MM.1S (cell line): ENCODE measurements at places on chromosomes 11 and 22.

- DNase-seq = no peak
- H3K4me1 ChIP-seq = no peaks in the 10 kb centered on the region
- no peaks in the 10 kb centered on the region for H3K36me3 ChIP-seq
- no peak overlapping the region for H3K4me3 ChIP-seq
- peaks cover 87% of the 10 kb centered on the region for H3K27me3 ChIP-seq
These were observed 55.9 kb upstream of the FGF3 start for GRCh38 chr11:69874984-69875624.

DNA sequence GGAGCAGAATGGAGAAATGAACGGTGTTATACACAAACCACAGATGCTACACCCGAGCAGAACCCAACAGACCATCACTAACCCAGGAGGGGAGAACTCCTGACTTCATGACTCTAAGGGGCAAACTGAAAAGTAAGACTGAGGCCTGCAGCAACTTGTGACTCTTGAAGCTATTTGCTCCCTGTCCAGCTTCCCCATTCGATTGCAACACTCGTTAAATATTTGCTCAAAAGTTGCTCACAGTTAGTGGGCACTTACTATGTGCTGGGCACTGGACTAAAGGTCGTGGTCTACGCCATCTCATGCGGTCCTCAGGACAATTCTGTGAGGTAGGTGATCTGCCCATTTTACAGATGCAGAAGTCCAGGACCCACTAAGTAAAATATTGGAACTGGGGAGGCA is 9.5 kb upstream of the ADA2 start:
- H3K4me3 ChIP-seq = no peak overlapping the region
- no peak for DNase-seq
- H3K27me3 ChIP-seq = no peaks in the 10 kb centered on the region
- H3K36me3 ChIP-seq = no peaks in the 10 kb centered on the region
- H3K4me1 ChIP-seq = no peaks in the 10 kb centered on the region

GRCh38 chr11:2217211-2218030 is 45.8 kb upstream of the TH start:
- no peaks in the 10 kb centered on the region for H3K36me3 ChIP-seq
- H3K4me1 ChIP-seq = no peaks in the 10 kb centered on the region
- peaks cover 87% of the 10 kb centered on the region for H3K27me3 ChIP-seq

- H3K4me3 ChIP-seq = no peak overlapping the region
- no peak overlapping the region for H3K27ac ChIP-seq
- H3K36me3 ChIP-seq = no peaks in the 10 kb centered on the region
- no peaks in the 10 kb centered on the region for H3K27me3 ChIP-seq
- no peak for DNase-seq
These were observed 28.2 kb upstream of the LIPT2 start for GRCh38 chr11:74521666-74522252.

- no peak overlapping the region for H3K27ac ChIP-seq
- H3K4me1 ChIP-seq = 0 out of 2 replicates have a peak, but pooled peaks cover 7% of the 10 kb centered on the region
- H3K4me3 ChIP-seq = no peak overlapping the region
- no peaks in the 10 kb centered on the region for H3K27me3 ChIP-seq
- DNase-seq = no peak
These were observed 29.9 kb downstream of the RPL3 start for GRCh38 chr22:39289533-39289932.

GRCh38 chr11:38456371-38456770 is 1858.3 kb upstream of the RAG2 start:
- H3K27me3 ChIP-seq = no peaks in the 10 kb centered on the region
- no peaks in the 10 kb centered on the region for H3K36me3 ChIP-seq
- H3K4me3 ChIP-seq = no peak overlapping the region
- no peak overlapping the region for H3K27ac ChIP-seq
- no peak for DNase-seq

DNA sequence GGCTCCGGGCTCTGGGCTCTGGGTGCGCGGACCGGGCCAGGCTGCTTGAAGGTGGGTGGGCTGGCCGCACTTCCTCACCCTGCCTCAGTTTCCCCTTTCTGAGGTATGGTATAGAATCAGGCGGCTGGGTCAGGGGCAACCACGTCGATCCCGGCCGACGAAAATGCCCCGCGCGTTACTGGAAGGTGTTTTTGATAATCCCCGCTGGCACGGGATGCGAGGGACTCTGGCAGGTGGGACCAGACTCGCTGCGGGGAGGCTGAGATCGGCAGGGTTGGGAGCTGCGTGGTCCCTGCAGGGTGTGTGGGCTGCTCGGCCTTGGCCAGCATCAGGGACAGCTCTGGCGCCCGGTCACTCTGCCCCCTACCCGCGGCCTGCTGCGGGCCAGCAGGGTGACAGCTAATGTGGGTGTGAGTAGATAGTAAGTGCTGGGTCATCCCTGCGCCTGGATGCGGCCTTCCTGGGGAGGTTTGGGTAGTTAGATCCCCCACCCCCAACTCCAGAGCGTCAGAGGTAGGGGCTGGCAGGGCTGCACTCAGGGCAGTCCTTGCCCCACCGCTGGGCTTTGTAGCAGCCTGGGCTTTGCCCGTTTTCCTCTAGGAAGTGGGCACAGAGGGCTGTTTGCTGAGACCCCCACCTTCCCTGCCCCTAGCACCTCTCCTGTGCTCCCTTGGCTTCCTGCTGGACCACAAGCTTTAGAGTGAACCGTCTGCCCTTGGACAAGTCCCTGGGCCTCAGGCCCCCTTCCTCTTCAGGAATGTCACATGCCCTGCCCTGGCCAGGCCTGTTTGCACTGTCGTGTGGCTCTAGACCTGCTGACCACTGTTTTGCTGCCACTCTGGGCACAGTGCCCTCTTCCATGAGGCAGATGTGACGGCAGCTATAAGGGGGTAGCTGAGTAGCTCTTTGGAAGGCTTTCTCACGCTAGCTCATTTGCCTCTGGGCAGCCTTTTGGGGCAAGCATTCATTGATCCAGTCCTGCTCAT is 579 bp downstream of the TANGO2 start:
- H3K27ac ChIP-seq = no peak overlapping the region
- H3K27me3 ChIP-seq = peaks cover 25% of the 10 kb centered on the region
- peak overlapping the region; percentile 100 for H3K4me3 ChIP-seq
- DNase-seq = peak; percentile 12
- H3K36me3 ChIP-seq = no peaks in the 10 kb centered on the region
- peaks cover 9% of the 10 kb centered on the region for H3K4me1 ChIP-seq

DNA sequence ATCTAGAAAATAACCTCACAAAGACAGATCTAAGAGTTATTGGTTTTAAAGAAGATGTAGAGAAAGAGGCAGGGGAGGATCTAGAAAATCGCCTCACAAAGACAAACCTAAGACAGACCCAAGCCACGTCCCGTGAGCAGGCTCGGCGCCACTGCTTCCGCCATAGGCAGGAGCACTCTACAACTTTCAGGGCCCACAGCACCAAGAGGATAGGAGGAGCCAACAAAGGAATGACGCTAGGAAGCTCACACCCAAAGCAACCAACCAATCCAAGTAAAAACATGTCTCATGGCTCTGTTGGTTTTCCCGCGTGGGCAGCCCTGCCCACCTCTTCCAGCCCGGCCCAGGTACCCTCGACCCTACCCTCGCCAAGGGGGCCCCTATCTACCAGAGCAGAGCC is 4167.4 kb upstream of the OR11H1 start:
- H3K27me3 ChIP-seq = no peaks in the 10 kb centered on the region
- no peak for DNase-seq
- H3K36me3 ChIP-seq = no peaks in the 10 kb centered on the region

GRCh38 chr22:32916025-32916424 is 114.5 kb downstream of the TIMP3 start:
- H3K4me1 ChIP-seq = no peaks in the 10 kb centered on the region
- no peak overlapping the region for H3K27ac ChIP-seq
- H3K27me3 ChIP-seq = no peaks in the 10 kb centered on the region
- DNase-seq = no peak
- H3K36me3 ChIP-seq = no peaks in the 10 kb centered on the region

GRCh38 chr11:64241491-64242374 is 838 bp downstream of the FKBP2 start:
- peaks cover 23% of the 10 kb centered on the region for H3K4me1 ChIP-seq
- peak overlapping the region; percentile 95; the same call in 1 of the 2 replicates for H3K27ac ChIP-seq
- DNase-seq = peak; percentile 97
- peak overlapping the region; percentile 94 for H3K4me3 ChIP-seq
- H3K27me3 ChIP-seq = no peaks in the 10 kb centered on the region
- no peaks in the 10 kb centered on the region for H3K36me3 ChIP-seq

DNA sequence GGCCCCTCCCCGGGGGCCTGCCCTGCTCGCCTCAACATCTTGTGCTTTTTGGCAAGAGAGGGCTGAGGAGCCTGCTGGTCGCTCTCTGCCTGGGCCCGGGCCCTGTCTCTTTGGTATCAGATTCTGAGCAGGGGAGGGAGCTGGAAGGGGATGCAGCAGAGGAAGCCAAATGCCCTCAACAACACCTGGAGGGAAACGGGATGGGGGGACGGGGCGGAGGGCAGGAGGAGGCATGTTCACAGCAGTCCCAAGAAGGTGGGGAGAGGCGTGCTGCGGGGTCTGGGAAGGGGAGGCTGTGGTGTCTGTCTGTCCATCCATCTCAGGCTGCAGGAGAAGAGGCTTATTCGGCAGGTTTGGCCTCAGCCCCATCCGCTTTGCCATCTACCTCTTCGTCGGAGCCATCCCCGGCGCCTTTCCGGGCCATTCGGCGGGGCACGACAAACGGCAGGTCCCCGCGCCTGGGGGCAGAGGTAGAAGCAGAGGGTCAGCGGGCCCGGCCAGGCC is 29.4 kb downstream of the APOL1 start:
- H3K4me1 ChIP-seq = 0 out of 2 replicates have a peak, but pooled peaks cover 2% of the 10 kb centered on the region
- no peak overlapping the region for H3K4me3 ChIP-seq
- no peaks in the 10 kb centered on the region for H3K27me3 ChIP-seq
- no peak overlapping the region for H3K27ac ChIP-seq
- no peak for DNase-seq

- peak overlapping the region; percentile 65 for H3K27ac ChIP-seq
- no peaks in the 10 kb centered on the region for H3K27me3 ChIP-seq
- no peaks in the 10 kb centered on the region for H3K36me3 ChIP-seq
- H3K4me3 ChIP-seq = peak overlapping the region; percentile 87
- peak; percentile 91 for DNase-seq
- peaks cover 7% of the 10 kb centered on the region; the same call in 1 of the 2 replicates for H3K4me1 ChIP-seq
These were observed 444 bp upstream of the TSKU start for GRCh38 chr11:76782531-76783293.

- no peaks in the 10 kb centered on the region for H3K36me3 ChIP-seq
- DNase-seq = no peak
- no peaks in the 10 kb centered on the region for H3K4me1 ChIP-seq
- H3K27ac ChIP-seq = no peak overlapping the region
These were observed 3.6 kb upstream of the RASL10A start for GRCh38 chr22:29319072-29319471.

- peaks cover 14% of the 10 kb centered on the region for H3K27me3 ChIP-seq
- H3K27ac ChIP-seq = no peak overlapping the region
- no peak for DNase-seq
- H3K4me1 ChIP-seq = peaks cover 6% of the 10 kb centered on the region
- H3K36me3 ChIP-seq = no peaks in the 10 kb centered on the region
- peak overlapping the region; percentile 91 for H3K4me3 ChIP-seq
These were observed 80.2 kb downstream of the PRR5L start for GRCh38 chr11:36376009-36376887.

DNA sequence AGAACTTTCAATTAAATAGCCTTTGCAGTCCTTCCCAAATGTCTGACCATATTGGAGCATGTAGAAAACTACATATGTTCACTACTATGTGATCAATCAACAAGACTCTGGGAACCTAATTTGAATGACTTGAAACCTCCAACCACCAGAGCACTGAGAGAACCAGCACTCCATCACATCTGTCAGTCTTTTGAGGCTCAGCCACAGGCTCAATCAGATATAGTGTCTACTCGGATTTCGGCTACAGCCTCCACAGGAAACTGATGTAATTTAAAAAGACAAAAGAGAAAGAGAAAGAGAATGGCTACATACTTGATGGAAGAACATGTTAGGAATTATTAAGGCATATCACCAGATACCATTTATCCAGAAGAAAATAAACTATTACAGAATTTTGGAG is 859.0 kb downstream of the FAM181B start:
- H3K4me3 ChIP-seq = 0 out of 2 replicates have a peak overlapping the region, but pooled peaks have one; percentile 8
- peaks cover 35% of the 10 kb centered on the region for H3K4me1 ChIP-seq
- DNase-seq = peak; percentile 74
- H3K27ac ChIP-seq = peak overlapping the region; percentile 64; the same call in 1 of the 2 replicates
- no peaks in the 10 kb centered on the region for H3K36me3 ChIP-seq
- no peaks in the 10 kb centered on the region for H3K27me3 ChIP-seq

DNA sequence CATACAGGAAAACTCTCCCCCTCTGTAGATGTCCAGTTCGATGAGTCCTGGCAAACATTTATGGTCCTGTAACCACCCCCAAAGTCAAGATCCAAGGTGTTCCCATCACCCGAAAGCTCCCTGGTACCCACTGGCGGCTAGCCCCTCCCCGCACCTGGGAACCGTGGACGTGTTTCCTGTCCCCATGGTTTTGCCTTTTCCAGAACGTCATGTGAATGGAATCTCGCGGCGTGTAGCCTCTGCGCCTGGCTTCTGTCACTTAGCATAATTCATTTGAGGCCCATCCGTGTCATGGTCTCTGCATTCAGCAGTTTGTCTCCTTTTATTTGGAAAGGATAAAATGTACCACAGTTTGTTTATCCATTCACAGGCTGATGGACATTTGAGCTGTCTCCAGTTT is 106.3 kb downstream of the KCNQ1 start:
- H3K27me3 ChIP-seq = no peaks in the 10 kb centered on the region
- no peak for DNase-seq
- no peaks in the 10 kb centered on the region for H3K36me3 ChIP-seq
- no peaks in the 10 kb centered on the region for H3K4me1 ChIP-seq

- no peaks in the 10 kb centered on the region for H3K36me3 ChIP-seq
- H3K27me3 ChIP-seq = no peaks in the 10 kb centered on the region
- peaks cover 10% of the 10 kb centered on the region for H3K4me1 ChIP-seq
- no peak for DNase-seq
- H3K27ac ChIP-seq = no peak overlapping the region
These were observed 61.5 kb downstream of the STIM1 start for GRCh38 chr11:3916962-3917361.

DNA sequence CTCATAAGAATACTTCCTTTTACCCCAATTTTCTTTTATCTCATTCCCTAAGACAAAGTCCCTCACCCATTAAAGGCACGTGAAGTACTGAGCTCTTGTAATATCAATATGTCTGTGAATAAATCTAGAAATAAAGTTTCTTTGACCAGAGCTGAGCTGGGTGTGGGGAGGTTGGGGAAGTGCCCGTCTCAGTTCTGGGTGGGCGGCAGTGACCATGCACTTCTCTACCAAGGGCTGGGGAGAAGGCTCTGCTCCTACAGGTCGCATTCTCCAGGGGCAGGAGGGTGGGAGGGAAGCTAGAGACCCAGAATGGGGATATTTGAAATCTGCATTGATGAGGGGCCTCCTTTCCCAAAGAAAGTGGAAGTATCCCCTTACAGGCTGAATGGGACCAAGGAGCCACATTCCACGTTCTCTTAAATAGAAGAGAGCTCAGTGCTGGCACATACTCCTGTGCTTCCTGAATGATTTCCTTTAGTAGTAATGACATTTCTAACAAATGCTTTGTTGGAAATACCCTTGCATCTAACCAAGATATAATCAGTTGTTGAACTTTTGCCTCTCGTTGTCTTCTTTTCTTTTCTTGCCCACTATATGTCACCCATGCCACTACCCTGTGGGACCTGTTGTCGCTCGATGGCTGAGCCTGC is 16.1 kb downstream of the RBX1 start:
- no peaks in the 10 kb centered on the region for H3K27me3 ChIP-seq
- DNase-seq = no peak
- H3K36me3 ChIP-seq = 0 out of 2 replicates have a peak, but pooled peaks cover 7% of the 10 kb centered on the region
- peaks cover 15% of the 10 kb centered on the region for H3K4me1 ChIP-seq
- H3K4me3 ChIP-seq = no peak overlapping the region
